ENCODE measurements at places on chromosomes 12 and 14.
A peak's percentile ranks its signal among the peaks of the same experiment; 100 is the strongest.

DNA sequence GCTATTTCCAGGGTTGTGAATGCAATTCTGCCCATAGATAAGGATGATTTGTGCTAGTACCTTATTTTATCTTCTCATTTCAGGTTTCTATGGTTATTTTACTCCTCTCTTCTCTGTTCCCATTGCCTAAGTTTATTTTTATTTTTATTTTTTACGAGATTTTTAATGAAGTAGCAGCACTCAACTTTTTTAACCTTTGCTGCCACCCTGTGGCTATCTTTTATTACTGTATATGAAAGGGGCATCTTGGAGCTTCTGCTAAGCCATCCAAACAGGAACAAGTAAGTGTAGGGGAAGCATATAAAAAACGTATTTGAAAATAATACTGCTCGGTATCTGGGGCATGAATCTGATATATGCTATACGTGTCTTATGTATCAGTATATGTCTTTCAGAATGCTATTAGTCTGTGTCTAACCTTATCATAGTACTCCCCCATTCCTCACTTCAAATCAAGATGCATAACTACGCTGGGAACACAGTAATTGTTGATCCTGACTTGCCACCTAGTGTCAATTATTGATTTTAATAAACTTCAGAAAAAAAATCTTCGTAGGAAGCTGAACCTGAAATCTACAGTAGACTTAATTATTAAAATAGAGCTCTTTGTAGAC lies 60.3 kb downstream of the KLRG1 start:
- DNase-seq, result peak; percentile 53

GRCh38 chr14:75667099-75667765 lies 6.2 kb downstream of the TTLL5 start:
- no peak for DNase-seq

- DNase-seq, result no peak
Observed at GRCh38 chr12:121575952-121576625, 4.7 kb downstream of the KDM2B start.

GRCh38 chr12:130540376-130540775 lies 175.7 kb downstream of the RIMBP2 start:
- DNase-seq, result no peak

GRCh38 chr14:105980224-105980623 lies 453.8 kb downstream of the TMEM121 start:
- DNase-seq, result no peak

DNA sequence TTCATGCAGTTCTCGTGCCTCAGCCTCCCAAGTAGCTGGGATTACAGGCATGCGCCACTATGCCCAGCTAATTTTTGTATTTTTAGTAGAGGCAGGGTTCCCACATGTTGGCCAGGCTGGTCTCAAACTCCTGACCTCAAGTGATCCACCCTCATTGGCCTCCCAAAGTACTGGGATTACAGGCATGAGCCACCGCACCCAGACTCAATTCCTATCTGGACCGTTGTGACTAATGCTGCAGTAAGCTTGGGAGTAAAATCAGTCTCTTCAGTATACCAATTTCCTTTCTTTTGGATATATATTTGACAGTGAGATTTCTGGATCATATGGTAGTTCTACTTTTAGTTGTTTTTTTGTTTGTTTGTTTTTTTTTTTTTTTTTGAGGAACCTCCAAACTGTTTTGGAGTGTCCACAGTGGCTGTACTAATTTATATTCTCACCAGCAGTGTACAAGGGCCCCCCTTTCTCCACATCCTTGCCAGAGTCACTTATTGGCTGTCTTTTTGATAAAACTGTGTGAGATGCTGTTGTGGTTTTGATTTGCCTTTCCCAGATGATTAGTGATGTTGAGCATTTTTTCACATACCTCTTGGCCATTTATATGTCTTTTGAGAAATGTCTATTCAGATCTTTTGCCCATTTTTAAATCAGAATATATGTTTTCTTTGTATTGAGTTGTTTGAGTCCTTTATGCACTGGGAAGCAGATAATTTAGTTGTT lies 37.3 kb upstream of the EVL start:
- DNase-seq, result no peak

DNA sequence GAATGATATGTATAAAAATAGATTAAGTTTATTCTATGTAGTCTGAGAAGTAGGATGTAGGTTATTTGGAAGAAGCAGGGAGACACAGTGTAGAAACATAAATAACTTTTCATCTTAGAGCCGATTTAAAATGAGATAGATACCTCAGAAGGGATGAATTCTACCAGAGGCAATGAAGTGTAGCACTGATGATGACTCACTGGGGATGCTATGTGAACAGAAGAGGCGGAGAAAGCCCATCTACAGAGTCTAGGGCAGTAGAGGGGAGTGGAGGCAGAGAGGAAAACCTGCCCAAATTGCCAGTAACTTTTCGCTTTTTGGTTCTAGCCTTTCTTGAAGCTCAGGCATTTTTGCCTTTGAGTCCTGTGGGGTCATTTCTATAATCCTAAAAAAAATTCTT lies 451.8 kb downstream of the ATP23 start:
- peak; percentile 36 for DNase-seq

DNA sequence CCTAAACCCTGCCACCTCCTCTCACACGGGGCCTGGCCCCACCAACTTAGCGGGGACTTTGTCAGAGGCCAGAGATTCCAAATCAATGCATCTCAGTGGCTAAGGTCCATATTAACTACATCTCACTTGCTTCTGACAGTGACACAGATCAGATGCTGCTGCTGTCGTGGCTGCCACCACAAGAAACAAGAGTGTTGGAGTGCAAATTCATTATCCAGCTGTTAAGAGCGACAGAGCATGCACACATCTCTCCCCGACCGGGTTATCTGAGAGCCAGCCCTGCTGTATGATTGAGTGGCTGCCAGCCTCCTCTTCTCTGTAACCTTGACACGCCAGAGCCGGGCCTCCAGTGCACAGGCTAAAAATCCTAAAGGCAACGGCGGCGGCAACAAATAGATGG lies 40.2 kb downstream of the SPRING1 start:
- no peak for DNase-seq

DNA sequence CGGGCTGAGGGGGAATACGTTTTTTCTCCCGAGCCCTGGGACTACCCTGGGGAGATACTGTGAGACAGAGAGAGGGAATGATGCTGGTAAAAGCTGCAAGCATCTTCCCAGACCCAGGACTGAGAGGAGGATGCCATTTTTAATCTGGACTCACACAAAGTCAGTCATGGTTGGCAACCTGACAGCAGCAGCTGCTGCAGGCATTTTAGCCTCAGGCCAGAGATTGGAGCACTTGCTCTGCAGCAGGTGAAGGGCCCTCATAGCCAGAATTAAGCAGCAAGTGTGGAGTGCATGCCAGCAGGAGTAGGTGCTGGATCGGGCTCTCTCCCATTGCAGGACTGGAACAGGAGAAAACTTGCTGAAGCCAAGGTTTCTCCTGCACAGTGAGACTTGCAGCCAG lies 361.1 kb upstream of the CLEC14A start:
- no peak for DNase-seq

DNA sequence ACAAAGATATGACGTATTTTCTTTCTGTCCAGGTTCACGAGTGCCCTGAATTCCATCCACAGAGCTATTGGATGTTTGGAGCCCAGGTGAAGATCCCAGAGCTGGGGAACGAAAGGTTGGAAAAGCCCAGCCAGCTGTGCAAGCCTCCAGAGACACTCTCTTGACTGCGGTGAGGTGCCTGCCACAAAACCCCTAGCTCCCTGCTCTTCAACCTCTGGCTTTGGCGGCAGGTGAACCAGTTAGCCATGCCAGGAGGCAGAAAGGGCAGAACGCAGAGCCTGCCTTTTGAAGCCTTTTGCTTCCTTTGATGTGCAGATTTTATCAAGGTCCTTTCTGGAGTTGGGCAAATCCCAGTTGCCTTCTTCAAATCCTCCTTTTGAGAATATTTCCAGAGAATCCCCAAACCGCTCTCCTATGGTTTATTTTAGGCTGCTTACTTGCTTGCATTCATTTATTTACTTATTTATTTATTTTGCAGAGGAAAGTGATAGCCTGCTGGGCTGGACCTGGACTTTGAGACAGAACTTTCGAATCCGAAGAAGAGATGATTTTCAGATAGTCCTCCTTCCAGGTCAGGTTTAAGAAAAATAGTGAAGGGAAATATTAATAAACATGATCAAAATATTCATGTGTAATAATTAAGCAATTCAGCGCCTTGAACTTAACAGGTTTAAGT lies 411.2 kb upstream of the TBX3 start:
- no peak for DNase-seq

GRCh38 chr12:7853557-7853956 lies 19.2 kb downstream of the SLC2A14 start:
- DNase-seq, result no peak

- no peak for DNase-seq
Observed at GRCh38 chr14:32696325-32697091, 242.2 kb upstream of the NPAS3 start.

GRCh38 chr12:90915353-90915752 lies 39.6 kb downstream of the CCER1 start:
- DNase-seq, result no peak

GRCh38 chr12:46148327-46149078 lies 120.3 kb downstream of the SLC38A1 start:
- no peak for DNase-seq

DNA sequence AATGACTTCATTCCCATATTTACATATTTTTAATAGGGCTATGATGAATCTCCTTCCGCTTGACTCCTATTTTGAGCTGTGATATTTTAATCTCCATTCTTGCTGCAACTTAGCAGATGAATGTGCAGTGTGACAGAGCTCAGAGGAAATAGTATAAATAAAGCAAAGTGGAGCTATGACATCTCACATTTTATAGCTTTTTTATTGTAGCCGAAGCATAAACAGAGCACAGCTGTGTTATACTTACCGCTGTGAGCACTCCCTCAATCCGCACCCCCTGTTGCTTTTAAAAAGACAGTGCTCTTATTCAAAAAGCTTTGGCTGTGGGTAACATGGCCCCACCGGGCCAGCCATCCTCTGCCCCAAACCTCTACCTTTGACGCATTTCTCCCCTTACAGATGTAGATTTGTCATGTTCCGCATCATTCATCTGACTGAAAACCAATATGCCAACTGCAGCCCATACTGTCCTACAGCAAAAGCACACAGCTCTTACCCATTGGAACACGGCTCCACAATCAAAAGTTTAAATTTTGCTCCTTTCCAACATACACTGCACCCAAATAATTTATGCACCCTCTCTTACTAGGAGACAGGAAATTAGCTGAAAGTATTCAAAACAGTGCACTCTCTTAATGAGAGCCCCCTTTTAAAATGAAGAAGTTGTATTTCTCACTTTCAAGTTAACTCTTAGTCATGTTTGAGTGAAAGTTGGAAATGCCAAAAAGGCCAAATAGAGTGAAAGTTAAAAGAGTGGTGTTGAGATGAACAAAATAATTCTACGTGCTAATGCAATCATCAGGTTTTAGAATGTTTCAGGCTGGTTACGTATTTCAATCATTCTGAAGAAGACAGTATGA lies 429.3 kb upstream of the SOX5 start:
- no peak for DNase-seq

- DNase-seq, result no peak
Observed at GRCh38 chr12:58818546-58818945, 101.8 kb downstream of the LRIG3 start.

GRCh38 chr12:14714437-14714836 lies 18.0 kb upstream of the GUCY2C start:
- no peak for DNase-seq

- DNase-seq, result no peak
Observed at GRCh38 chr12:89345376-89345775, 6.9 kb downstream of the DUSP6 start.

DNA sequence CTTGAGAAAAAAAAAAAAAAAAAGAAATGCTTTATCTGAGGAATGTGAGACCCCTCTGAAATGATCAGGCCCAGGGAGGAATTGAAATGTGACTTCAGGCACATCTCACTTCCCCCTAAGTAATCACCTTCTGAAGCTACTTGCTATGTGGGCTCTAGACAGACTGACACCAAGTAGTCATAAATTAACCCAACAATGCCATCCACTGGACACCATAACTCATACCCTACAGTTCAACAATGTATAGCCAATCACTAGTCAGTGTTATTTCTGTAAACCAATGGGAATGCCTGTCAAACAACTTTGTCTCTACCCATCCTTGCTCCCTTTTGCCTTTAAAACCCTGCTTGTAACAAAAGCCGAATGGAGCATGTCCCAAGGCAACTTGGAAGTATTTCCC lies 182.7 kb upstream of the TMPO start:
- DNase-seq, result no peak

GRCh38 chr14:20818861-20819260 lies 16.2 kb upstream of the RNASE1 start:
- no peak for DNase-seq

- DNase-seq, result no peak
Observed at GRCh38 chr14:99241325-99242010, 30.5 kb downstream of the BCL11B start.

DNA sequence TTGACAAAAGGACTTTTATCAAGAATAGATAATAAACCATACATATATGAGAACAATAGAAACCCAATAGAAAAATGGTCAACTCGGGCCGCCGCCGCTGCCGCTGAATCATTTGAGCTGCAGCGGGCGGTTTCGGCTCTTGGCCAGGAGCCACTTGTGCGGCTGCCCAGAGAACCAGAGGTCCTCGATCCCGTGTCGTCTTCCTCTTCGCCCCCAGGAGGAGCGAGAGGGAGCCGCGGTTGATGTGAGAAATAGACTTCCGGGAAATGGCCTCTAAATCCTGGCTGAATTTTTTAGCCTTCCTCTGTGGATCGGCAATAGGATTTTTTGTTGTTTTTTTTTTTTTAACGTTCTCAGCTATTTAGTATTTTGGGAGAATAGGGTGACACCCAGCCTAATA lies 44.8 kb downstream of the CPSF6 start:
- peak; percentile 74 for DNase-seq

DNA sequence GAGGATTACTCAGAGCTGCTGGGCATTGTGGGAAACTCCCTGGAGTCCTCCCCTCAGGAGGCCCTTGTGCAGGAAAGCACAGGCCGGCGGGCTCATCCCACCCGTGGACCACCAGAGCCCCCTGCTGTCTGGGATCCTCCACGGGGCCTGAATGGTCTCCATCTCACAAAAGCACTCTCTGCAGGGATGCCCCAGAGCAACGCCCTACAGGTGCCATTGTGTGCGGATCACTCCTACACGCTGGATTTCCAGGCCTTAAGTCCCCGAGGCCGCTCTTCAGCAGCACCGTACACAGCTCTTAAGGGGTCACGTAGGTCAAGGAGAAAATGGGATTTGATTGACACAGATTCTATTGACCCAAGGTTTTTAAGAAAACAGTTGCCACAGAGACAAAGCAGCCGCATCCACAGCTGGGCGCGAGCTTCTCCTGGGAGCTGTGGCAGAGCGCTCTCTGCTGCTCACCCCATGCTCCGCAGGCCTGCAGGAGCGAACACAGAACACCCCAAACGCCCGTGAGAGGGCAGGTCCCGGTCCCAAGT lies 36.7 kb upstream of the RIMBP2 start:
- no peak for DNase-seq

Measured in urothelium cell line (cell line).